ENCODE measurements at places on chromosomes 1 and 21.

- DNase-seq: no peak
These were observed 4.8 kb upstream of the WNT9A start for GRCh38 chr1:227952374-227953021.

GRCh38 chr21:42337830-42338728, 12.7 kb downstream of the TFF2 start:
- peak; percentile 73 for DNase-seq

GRCh38 chr1:82731216-82731615, 930.5 kb downstream of the ADGRL2 start:
- no peak for DNase-seq

DNA sequence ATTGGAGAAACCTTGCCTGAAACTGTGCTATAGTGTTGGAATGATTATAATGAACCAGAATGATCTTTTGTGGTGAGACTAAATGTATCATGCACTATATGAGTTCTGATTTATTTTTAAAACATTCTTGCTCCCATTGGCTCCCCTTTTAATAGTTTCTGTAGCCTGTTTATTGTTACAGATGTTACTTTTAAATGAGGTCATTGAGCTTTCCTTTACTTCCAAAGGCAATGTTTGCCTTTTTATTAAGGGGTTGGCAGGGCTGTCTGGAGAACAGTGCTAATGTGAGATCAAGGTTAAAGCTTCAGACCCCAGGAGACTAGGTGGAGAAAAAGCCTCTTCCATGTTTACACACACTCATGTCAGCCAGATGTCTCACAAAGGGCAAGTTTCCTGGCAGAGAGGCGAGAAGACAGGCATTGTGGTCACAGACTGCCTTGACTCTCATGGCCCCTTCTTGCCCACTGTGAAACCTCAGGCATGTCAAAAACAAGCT, 120.6 kb upstream of the RAVER2 start:
- DNase-seq: no peak

- no peak for DNase-seq
These were observed 104.2 kb downstream of the KIAA0319L start for GRCh38 chr1:35453031-35453430.

GRCh38 chr1:61207416-61207815, 125.1 kb downstream of the NFIA start:
- no peak for DNase-seq

GRCh38 chr1:111570781-111571181, 48.8 kb upstream of the RAP1A start:
- DNase-seq: peak; percentile 14

- DNase-seq: no peak
These were observed 189.9 kb upstream of the CACYBP start for GRCh38 chr1:174809755-174810280.

All from activated CD4-positive, alpha-beta T cell treated with anti-CD3 and anti-CD28 coated beads for 24 hours (primary cell).